Bronchial epithelial cell (primary cell): ENCODE measurements at places on chromosomes 16 and 17. TPM values are rescaled to one million over a fixed set of nuclear protein-coding genes. Genes with fewer than 3 reads are reported as not detected.

GRCh38 chr16:88983165-88983564 is 6.2 kb upstream of the CBFA2T3 start:
- no peak for DNase-seq

DNA sequence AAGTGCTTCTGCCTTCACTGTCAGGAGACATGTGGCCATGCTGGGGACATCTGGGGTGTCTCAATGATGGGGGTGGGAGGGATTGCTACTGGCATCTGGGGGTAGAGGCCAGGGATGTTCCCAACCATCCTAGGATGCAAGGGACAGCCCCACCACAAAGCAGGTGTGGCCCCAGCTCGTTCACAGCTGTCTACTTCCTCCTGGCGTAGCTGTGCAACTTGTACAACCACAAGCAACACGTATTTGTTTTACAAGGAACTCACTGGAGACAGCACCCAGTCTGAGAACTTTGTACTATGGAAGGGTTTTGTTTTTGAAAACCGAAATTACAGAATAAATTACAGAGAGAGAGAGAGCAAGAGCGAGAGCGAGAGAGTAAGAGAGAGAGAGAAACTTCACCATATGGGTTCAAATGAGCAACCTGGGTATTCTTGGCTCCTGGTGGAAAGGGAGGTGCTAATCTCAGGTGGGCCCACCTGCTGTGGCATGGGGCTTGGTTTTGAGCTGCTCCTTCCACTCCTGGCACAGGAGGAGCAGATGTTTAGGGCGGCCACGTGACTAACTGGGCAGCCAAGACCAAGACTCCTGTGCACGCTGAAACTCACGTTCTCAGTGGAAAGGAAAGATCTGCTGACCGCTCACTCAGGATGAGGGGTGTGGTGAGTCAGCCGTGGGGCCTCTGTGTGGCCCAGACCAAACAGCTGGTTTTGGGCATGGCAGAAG is 17.5 kb upstream of the TNFRSF13B start:
- no peak for DNase-seq

GRCh38 chr17:66331038-66331816 is 28.8 kb downstream of the PRKCA start:
- no peak for DNase-seq

DNA sequence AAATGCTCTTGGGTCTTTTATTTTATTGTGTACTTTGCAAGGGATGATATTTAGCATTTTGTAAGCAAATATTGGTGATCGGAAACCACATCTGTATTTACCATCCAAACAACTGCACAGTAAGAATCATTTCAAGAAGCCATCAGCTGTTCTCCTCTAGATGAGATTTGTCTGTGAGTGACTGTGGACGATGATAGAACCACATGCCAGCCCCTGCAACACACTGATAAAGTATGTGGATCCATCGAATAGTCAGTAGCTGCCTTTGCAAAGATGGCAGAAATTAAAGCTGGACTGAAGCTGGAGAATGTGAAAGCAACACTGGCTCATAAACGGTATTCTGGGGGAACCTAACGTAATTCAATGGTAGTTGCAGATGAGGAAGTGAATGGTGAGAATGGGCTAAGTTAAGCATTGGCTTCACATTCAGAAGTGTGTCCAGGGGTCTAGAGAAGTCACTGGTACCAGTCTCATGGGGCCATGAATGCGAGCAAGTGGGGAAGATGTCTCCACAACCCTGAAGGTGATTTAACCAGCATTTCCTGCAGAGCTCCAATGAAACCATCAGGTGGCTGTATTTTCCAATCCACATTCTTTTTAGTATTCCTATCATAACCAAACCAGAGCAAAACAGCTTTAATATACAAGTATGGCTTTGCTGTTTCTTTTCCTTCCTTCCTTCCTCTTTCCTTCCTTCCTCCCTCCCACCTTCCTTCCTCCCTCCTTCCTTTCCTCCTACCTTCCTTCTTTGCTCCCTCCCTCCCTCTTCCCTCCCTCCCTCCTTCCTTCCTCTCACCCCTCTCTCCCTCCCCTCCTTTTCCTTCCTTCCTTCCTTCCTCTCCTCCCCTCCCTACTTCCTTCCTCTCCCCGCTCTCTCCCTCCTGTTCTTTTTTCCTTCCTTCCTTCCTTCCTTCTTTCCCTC is 169.4 kb downstream of the ABCA8 start:
- no peak for DNase-seq

- no peak for DNase-seq
These were observed 391.0 kb downstream of the WWOX start for GRCh38 chr16:78490431-78490830.

- peak; percentile 72 for DNase-seq
These were observed 7.0 kb downstream of the CORO6 start for GRCh38 chr17:29615492-29616299.

- DNase-seq, result no peak
These were observed 130.6 kb downstream of the NLK start for GRCh38 chr17:28173031-28173561.

- peak; percentile 25 for DNase-seq
These were observed 52.6 kb downstream of the PIGL start for GRCh38 chr17:16269658-16270057.

GRCh38 chr16:88533932-88534637 is 36.1 kb upstream of the ZC3H18 start:
- peak; percentile 30 for DNase-seq

DNA sequence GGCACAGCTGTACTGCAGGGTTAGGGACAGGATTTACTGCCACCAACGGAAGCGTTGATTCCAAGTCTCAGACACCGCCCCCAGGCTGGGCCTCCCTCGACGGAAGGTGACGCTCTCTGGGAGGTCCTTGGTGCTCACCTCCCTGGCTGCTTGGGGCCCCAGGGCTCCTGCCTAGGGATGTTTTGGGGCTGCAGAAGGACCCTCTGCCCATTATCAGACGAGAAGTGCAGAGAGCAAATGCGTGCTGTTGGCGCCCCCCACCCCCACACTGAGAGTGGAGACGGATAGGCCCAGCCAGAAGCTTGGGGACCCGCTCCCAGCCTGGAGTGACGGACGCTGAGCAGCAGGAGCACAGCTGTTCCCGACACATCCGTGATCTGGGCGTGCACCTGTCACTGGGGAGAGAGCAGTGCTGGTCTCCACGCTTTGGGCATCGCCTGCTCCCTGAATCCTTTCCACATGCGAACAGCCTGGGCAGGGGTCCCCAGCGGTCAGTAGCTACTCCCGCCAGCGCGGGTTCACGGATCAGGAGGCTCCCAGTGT is 5.1 kb upstream of the SOX8 start:
- no peak for DNase-seq

GRCh38 chr17:29376667-29377270 is 13.4 kb upstream of the TAOK1 start:
- DNase-seq, result peak; percentile 49

- no peak for DNase-seq
These were observed 593 bp downstream of the CDIPT start for GRCh38 chr16:29862383-29862883.

DNA sequence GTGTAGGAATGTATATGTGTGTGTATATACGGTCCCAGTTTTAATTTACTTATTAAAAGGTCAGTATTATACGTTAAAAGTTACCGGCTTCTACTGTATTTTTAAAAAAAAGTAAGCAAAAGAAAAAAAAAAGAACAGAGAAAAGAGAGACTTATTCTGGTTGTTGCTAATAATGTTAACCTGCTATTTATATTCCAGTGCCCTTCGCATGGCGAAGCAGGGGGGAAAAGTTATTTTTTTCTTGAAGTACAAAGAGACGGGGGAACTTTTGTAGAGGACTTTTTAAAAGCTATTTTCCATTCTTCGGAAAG is 1.6 kb downstream of the NOG start:
- DNase-seq, result no peak

- no peak for DNase-seq
These were observed 1.6 kb upstream of the CYBC1 start for GRCh38 chr17:82452162-82452561.

GRCh38 chr16:34050787-34051320 is 591.4 kb downstream of the TP53TG3F start:
- DNase-seq, result no peak

- peak; percentile 64 for DNase-seq
These were observed 260.0 kb downstream of the PHKB start for GRCh38 chr16:47721006-47721637.

GRCh38 chr17:38742411-38743308 is 5.5 kb downstream of the PCGF2 start:
- DNase-seq, result peak; percentile 61

DNA sequence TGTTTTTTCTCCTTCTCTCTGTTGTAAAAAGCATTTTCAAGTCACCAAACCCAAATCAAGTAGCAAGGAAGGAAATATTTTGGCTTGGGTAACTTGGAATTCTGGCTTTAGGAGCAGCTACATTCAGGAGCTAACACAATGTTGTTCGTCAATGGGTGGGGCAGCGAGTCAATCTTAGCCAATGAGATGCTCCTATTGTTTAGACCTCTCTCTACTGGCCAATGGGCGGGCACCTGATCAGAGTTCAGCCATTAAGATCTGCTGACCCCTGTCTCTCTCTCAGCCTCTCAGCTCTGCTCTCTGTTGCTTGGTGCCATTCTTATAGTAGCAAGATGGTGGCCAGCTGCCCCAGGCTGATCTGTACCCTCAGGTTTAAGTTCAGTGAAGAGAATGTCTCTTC is 83.2 kb downstream of the IRX3 start:
- DNase-seq, result no peak

DNA sequence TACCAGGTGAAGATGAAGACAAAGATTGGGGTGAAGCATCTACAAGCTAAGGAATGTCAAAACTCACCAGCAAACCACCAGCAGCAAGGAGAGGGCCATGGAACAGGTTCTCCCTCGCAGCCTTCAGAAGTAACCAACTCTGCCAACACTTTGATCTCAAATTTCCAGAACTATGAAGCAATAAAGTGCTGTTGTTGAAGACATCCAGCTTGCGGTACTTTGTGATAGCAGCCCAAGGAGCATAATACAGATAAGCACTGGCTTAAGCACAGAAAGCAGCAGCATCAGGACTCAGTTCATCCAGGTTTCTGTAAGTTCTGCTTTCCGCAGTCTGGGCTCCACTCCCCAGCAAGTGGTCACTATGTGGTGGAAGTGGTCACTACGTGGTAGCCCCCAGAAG is 16.0 kb upstream of the CDRT4 start:
- DNase-seq, result no peak

GRCh38 chr17:76546556-76547182 is 6.8 kb downstream of the PRCD start:
- peak; percentile 90 for DNase-seq

GRCh38 chr17:20085283-20085845 is 76.2 kb downstream of the SPECC1 start:
- DNase-seq, result no peak

DNA sequence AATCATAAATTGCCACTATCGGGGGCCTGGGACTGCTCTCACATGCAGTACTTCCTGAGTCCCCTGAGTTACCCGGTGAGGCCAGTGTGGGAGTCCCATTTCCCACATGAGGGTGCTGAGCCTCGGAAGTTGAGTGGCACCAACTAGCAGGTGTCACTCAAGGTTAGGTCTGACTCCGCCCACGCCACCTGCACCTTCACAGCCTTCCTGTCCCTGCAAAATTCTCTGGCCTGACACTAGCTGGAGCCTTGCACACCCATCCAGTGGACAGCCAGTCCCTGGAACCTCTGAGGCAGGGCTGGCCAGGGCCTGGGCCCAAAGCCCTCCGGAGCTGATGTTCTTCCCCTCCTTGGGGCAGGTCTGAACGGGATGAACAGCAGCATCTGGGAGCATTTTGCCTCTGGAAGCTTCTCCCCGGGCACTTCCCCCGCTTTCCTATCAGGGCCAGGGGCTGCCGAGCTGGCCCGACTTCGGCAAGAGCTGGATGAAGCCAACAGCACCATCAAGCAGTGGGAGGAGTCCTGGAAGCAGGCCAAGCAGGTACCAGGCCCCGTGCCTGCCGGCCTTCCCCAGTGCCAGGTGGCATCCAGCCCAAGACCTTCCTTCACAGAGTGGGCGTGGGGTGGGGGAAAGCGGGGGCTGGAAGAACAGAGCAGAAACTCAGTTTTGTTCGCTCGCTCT is 21.9 kb downstream of the UNC13D start:
- DNase-seq, result no peak

- peak; percentile 80 for DNase-seq
These were observed 529.1 kb downstream of the MAF start for GRCh38 chr16:79071424-79071823.

DNA sequence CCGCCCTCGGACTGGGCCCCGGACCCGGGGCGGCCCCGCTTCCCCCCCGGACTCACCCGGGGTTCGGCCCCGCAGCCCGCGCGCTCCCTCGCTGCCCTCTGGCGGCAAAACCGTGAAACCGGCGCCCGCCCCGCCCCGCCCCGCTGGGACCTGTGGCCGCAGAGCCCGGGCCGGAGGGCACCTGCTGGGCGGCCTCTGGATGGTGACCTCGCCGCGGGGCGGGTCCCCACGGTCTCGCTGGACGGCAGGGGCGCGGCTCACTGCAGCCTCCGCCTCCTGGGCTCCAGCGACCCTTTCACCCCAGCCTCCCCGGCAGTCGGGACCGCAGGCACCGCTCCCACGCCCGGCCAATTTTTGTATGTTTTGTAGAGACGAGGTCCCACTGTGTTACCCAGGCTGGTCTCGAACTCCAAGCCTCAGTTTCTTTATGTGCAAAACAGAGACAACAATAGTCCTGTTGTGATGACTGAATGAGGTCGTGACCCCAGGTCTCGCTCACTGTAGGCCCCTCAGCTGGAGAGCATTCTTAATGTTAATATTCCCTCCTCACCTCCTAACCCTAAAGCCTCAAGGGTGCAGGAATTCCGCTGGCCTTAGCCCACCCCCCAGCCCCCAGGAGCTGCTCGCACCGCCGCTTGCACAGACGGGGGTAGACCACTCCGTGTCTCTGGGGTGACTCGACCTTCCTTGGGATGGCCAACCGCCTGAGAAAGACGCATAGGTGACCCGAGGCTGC is 33.7 kb upstream of the RPH3AL start:
- DNase-seq, result no peak

DNA sequence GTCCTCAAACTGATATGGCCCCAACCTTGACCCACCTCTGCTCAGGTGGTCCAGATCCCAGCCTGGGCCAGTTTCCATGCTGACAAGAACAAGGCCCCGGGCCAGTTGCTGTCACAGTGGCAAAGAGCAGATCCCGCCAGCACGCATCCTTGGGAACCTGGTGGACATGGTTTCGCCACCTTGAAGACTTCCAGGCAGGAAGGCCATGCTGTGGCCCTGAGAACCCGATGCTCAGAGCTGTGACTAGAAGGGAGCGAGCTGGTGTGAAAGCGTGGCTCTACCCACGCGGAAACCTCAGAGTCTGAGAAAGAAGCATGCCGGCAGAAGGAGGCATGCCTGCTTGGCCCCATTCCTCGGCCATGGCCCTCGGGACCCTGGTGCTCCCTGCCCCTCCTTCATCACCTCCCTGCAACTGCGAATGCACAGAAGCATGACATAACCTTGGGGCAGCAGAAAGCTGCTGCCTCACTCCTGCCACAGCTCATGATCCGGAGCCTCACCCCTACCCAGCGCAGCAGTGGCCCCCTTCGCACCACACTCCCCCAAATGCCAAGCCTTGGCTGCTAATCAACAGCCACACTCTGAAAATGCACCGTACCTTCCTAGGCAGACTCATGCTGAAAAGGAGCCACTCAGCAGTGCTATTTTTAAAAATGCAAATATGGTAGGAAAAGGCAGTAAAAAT is 33.2 kb downstream of the UBE2O start:
- no peak for DNase-seq

The CMTM2 gene
- total RNA-seq, result not detected in 2 replicates

The FGF11 gene
- 12.4 and 28.3 TPM in 2 replicates for total RNA-seq

The SPIRE2 gene
- 0.79 and 1.7 TPM in 2 replicates for total RNA-seq

The MT1G gene
- total RNA-seq, result 0.64 TPM in 1 of 2 replicates, not detected in the other

The KRTAP1-5 gene
- total RNA-seq, result not detected in 2 replicates

The MYADML2 gene
- total RNA-seq, result not detected in 2 replicates

The TRAPPC1 gene
- 16.8 and 27.9 TPM in 2 replicates for total RNA-seq

The CA7 gene
- not detected in 2 replicates for total RNA-seq

The CACNA1H gene
- total RNA-seq, result not detected in 2 replicates

The FNDC8 gene
- not detected in 2 replicates for total RNA-seq

The TMEM235 gene
- not detected in 2 replicates for total RNA-seq

The HBA2 gene
- not detected in 2 replicates for total RNA-seq

The KRT31 gene
- 0.26 TPM in 1 of 2 replicates, not detected in the other for total RNA-seq
